ENCODE measurements at places on chromosomes 4 and X.

DNA sequence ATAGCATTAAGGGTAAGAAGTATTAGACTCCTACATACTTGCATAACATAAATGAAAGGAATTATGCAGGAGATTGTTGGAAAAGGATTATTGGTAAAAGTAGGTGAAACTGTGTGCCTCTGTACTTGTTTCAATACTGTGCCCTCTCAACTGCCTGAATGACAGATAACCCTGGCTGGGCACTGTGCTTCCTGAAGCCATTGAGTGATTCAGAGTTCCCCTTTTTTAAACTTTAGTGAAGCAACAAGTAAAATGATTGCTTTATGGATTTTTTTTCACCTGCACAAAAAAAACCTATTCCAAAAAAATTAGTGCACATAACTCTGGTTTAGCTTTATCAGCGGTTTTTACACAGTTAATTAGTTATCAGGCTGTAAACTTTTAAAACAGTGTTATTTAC is 204.8 kb downstream of the TRAM1L1 start:
- DNase-seq: peak; percentile 13

DNA sequence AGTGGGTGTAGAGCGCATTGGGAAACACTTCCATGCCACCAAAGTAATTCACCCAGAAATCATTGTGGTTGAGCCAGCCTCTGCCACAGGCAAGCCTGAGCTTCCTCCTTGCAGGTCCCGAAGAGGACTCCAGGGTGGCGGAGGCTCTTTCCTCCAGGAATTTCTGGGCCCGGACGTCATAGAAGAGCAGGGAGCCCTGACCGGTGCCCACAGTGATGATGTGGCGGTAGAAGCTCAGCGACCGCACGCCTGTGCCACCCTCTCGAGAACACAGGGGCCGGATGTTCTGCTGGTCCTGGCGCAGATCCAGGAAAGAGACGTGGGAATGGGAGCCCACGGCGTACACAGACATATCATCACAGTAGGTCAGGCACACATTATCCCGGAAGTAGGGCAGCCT is 1.3 kb downstream of the DCAF12L1 start:
- DNase-seq: no peak

- peak; percentile 43 for DNase-seq
Measured at GRCh38 chrX:50448565-50448964, 22.1 kb downstream of the DGKK start.

DNA sequence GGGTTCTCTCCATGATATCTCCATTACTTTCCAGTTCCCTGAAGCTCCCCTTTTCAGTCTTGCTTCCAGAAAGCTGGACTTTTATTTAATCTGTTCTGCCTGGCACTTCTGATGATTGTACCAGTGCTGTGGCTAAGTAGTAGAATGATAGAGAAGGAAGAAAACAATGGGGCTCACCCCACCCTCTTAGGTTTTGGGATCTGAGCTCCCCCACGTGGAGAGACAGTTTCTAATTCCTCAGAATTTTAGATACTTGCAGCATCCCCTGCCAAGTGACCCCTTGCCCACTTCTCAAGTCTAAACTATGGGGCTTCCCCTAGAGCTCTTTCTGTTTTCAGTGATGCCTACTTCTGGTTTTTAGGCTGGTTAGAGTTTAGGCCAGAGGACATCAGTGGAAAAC is 73.9 kb downstream of the GC start:
- DNase-seq: no peak

GRCh38 chr4:147054228-147054872 is 108.7 kb upstream of the TTC29 start:
- DNase-seq: no peak

GRCh38 chrX:135411893-135412292 is 9.9 kb upstream of the SMIM10L2A start:
- DNase-seq: peak; percentile 44

- no peak for DNase-seq
Measured at GRCh38 chr4:26388671-26389070, 67.9 kb downstream of the RBPJ start.

- no peak for DNase-seq
Measured at GRCh38 chr4:156581282-156582063, 390.1 kb downstream of the PDGFC start.

GRCh38 chrX:130402208-130402684 is 459 bp downstream of the RBMX2 start:
- DNase-seq: no peak

- DNase-seq: no peak
Measured at GRCh38 chr4:94348666-94349065, 6.0 kb upstream of the HPGDS start.

DNA sequence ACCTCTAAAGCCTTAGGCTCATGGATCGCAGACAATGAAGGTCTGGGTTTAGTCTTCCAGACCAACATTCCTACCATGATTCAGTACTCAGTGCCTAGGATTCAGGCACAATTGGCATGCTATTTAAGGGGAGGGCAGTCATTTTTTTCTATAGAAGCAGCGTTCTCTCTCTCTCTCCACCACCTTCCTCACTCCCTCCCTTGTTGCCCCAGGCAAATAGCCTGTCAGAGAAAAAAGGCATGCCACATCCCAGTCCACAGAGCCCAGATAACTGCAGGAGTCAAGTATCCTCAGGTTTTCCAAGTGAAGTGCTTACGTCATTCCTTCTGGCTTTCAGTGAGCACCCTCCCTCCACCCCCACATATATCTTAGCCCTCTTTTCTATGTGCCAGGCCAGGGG is 533.0 kb downstream of the BCOR start:
- DNase-seq: no peak

- no peak for DNase-seq
Measured at GRCh38 chr4:48669086-48669485, 111.0 kb downstream of the FRYL start.

DNA sequence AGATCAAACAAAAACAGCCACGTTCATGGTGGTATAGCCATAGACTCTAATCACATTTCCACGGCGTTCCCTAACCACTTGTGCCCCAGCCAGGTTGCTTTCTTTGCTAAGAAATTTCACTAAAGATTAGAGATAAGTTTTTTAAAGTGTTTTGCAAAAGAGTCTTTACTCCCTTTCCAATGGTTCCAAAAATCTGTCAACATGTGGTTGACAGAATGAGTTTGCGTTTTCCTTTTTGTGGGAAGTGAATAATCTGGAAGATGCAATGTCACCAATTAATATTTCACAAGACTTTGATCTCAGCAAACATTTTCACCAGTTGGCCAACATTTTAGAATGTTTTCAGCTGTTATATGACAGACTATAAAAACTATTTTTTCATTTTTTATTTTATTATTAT is 35.3 kb downstream of the CXCL1 start:
- no peak for DNase-seq

- no peak for DNase-seq
Measured at GRCh38 chr4:92198711-92199110, 105.1 kb upstream of the GRID2 start.

DNA sequence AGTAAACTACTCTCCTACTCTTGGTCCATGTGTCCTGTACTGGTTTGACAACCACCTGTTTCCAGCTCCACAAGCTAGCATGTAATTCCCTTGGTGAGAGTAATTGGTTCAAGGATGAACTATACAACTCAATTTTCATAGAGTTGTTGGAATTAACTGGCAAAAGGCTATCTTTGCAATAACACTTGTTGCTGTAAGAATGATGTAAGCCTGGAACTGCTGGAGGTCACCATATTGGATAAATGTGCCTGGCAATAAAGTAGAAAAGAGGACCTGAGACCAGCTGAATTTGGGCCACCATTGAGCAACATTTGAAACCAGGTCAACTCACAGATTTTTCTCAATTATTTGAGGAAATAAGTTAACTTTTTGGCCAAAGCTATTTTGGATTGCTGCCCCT is 175.5 kb downstream of the CAMK2D start:
- no peak for DNase-seq

- DNase-seq: no peak
Measured at GRCh38 chr4:110621839-110622751, 782 bp downstream of the PITX2 start.

- DNase-seq: no peak
Measured at GRCh38 chr4:78291277-78291676, 234.2 kb downstream of the FRAS1 start.

DNA sequence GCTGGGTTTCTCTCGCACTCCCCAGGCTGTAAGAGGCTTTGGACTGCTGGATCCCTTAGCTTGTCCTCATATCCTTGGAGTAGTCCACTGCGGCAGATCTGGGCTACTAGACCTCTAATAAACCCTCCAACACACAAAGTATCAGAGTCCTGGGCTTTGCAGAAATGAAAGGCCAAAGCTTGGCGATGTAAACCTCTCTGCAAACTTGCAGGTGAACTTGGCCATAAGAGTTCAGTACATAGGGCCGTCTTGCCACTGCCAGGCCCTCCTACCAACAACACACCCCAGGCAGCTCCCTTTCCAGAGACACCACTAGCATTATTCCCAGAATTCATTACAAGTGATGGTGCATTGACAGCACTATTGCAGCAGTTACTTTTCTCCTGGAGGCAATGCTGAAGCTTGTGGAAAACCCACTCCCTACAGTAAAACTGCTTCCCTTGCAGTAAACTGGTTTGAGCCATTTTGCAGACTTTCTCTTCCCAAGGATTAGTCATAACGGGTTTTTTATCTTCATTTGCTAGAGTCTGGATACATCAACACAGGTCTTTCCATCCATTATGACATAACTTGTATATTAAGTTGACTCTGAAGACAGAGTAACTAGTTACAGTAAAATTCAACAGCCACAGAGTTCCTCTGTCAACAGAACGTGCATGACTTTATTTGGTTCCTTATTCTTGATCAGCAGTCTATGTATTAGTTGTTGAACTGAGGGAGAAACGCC is 2.4 kb downstream of the ANKRD50 start:
- DNase-seq: no peak

DNA sequence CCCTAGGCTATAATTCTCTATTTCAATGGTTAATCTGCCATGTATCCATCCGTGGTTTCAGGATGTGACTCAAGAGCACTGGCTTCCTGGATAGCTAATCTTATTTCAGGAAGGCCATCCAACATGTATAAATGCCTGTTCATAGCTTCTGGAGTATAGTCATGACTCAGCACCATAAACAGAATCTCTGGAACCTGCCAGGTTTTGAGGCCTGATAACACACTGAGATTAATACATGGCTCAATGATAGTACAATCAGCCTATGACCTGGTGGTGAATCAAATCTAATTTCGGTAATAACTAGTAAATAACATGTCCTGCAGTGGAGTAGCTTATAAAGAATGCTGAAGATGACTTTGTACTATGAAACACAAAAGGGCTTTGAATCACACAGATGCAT is 5.7 kb upstream of the IL13RA2 start:
- DNase-seq: peak; percentile 43

GRCh38 chr4:139951021-139951420 is 203.0 kb downstream of the MAML3 start:
- no peak for DNase-seq

DNA sequence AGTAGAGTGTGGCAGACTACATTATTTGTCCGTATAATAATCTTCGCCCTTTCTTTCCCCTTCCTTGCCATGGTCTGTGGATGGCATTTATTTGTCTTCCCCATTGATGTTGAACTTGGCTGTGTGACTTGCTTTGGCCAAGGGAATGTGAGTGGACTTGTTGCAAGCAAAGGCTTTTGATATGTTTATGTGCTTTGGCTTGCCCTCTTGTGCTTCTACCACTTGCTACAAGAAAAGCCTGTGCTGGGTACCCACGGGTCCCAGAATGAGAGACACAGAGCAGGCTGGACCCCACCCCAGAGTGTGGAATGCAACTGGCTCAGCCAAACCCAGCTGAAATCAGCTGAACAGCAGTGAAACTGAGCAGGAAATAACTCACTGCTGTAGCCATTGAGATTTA is 63.0 kb downstream of the FAM184B start:
- no peak for DNase-seq

- no peak for DNase-seq
Measured at GRCh38 chrX:131951166-131951565, 71.9 kb upstream of the STK26 start.

DNA sequence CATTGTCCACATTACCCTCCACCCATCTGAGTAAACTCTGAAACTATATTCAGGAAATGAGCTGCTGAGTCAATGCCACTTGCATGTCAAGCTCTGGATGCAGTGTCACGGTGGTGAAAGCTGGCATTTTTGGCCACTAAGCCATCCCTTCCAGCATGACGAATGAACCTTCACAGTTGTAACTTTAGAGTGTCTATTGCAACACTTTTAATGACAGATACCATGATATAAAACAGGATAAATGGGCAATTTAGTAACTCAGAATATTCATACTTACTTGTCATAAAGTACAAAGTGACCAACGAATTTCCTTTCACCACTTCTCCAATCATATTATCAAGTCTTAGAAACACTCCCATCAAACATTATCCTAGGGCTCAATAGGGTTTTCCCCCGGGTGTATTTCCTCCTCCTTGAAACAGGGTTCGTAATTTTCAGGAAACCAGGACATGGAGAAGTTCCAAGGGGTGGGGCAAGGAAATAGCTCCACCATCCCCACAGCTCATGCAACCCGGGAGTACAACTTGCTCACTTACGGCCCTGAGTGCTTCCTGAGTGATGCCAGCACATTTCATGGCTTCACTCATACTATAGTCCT is 73.1 kb downstream of the MTHFD2L start:
- peak; percentile 50 for DNase-seq

- DNase-seq: peak; percentile 47
Measured at GRCh38 chr4:111689214-111689613, 456.0 kb upstream of the FAM241A start.

DNA sequence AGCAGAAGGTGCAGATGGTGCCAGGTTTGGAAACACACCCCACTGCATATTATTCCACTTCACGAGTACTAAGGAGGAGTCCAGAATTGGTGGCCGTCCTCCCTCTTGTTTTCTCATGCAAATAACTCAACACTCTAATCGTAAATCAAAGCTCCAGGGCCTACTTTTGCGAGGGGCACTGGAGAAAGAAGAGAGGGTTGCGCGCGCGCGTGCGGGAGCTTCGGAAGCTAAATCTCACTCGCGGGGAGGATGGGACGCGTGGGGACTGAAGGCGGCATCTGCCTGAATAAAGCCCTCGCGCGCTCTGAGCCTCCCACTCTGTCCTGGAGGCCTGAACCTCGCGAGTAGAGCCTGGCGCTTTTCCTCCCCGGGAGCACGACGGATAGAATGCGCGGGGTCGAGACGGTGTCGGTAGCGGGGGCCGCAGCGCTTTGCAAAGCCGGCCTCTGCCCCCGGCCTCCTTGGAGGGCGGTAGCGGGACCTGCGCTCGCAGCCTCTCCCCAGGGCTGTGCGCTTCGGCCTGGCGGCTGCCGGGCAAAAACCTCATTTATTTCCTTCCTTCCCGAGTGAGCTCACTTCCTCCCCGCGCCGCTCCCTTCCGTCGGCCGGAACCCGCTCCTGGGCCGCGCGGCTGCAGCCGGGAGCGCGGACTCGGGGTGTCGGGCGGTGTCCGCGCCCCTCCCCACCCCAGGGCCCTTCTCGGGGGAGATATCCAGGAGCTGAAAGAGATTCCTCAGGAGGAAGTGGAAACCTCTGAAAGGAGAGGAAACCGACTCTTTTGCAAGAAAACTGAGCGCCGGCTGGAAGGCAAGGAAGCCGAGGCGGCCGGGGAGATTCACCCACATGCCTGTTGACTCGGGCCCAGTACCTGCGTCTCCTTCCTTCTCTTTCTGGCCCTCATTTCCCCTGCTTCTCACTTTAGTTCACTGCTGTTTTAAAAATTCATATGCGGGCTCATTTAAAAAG is 20.7 kb downstream of the HAND2 start:
- DNase-seq: no peak

- DNase-seq: peak; percentile 49
Measured at GRCh38 chrX:9940421-9940820, 26.7 kb upstream of the CLDN34 start.

- DNase-seq: no peak
Measured at GRCh38 chr4:52604215-52604614, 54.9 kb downstream of the USP46 start.

GRCh38 chrX:65528705-65529340 is 5.8 kb downstream of the LAS1L start:
- DNase-seq: no peak

All from epithelial cell of proximal tubule (primary cell).